ENCODE measurements at places on chromosomes 6 and 20. TPM values are rescaled to one million over a fixed set of nuclear protein-coding genes. Genes with fewer than 3 reads are reported as not detected.

- DNase-seq, result no peak
Measured at GRCh38 chr20:58551631-58552030, 36.4 kb upstream of the APCDD1L start.

GRCh38 chr20:24966317-24967012, 17.4 kb downstream of the CST7 start:
- no peak for DNase-seq

DNA sequence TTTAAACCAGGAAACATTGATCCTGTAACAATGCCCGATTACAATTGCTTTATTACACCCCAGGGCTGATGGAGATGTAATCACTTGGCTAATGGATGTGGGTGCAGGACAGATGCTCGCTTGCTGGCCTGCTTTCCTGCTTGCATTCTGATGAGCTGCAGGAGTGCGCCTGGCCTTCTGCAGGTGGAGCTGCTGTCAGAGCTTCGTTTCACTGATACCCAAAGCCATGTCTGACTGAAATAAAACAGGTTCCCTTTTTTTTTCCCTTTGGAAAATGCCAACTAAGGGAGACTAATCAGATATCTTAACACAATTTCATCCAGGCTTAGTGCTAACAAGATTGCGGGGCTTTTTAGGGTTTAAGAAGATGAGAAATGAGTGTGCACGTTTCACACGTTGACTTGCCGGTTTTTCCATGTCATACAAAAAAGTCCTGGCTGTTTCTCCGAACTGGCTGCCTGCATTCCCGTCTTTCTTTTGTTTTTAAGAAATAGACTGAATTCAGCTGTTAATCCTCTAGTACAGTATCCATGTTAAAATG, 60.7 kb downstream of the VAPB start:
- no peak for DNase-seq

- DNase-seq, result peak; percentile 91
Measured at GRCh38 chr6:52517502-52518278, 59.2 kb downstream of the TRAM2 start.

Gene BNIP5
- not detected for total RNA-seq

GRCh38 chr20:47950124-47950912, 165.0 kb upstream of the SULF2 start:
- DNase-seq, result no peak

GRCh38 chr6:125919618-125920017, 37.0 kb upstream of the HINT3 start:
- DNase-seq, result no peak

Gene PSMB8
- total RNA-seq, result 127 TPM

DNA sequence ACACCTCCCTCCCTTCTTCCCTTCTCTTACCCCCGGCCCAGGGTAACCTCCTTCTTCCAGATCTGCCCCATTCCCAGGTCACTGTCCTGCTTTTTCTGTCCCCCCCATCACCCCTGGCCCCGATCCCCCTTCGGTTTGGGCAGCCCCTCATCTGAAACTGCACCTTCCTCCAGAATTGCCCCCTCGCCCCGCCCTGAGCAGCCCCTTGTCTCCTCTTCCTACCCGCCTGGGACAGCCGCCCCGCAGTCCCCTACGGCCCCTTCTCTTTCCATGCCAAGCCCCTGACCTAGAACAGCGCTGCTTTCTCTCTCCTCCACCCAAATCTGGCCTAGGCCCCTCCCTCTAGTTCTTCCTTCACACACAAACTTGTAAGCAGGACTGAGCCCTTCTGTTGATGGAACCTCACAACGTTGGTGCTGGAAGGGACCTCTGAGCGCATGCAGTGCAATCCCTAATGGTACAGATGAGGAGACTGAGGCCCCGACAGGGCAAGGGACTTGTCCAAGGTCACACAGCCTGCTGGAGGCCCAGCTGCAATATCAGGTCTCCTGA, 630 bp downstream of the PPP2R5D start:
- DNase-seq, result peak; percentile 29

Gene PIM1
- total RNA-seq, result 9.2 TPM

- DNase-seq, result no peak
Measured at GRCh38 chr6:149065658-149066556, 251.6 kb upstream of the TAB2 start.

GRCh38 chr6:134549854-134550253, 231.9 kb upstream of the SGK1 start:
- no peak for DNase-seq

GRCh38 chr6:57127763-57128162, 37.8 kb downstream of the ZNF451 start:
- no peak for DNase-seq

Gene MDFI
- total RNA-seq, result 1.1 TPM
